HFFc6 (cell line): ENCODE measurements at places on chromosomes 13 and 19. TPM values are rescaled to one million over a fixed set of nuclear protein-coding genes. Genes with fewer than 3 reads are reported as not detected.

GRCh38 chr19:43407416-43408005 is 7.2 kb upstream of the TEX101 start:
- peaks cover 18% of the 10 kb centered on the region for H3K27me3 ChIP-seq
- no peaks in the 10 kb centered on the region for H3K36me3 ChIP-seq
- H3K27ac ChIP-seq: no peak overlapping the region
- H3K4me1 ChIP-seq: no peaks in the 10 kb centered on the region

GRCh38 chr19:52725528-52725961 is 9.3 kb downstream of the ZNF611 start:
- H3K27ac ChIP-seq: no peak overlapping the region
- H3K4me1 ChIP-seq: peaks cover 23% of the 10 kb centered on the region
- DNase-seq: no peak

GRCh38 chr13:91184244-91184926 is 163.1 kb upstream of the MIR17HG start:
- peaks cover 1% of the 10 kb centered on the region; the same call in 1 of the 2 replicates for H3K27me3 ChIP-seq
- no peak overlapping the region for H3K4me3 ChIP-seq
- no peaks in the 10 kb centered on the region for H3K4me1 ChIP-seq
- H3K36me3 ChIP-seq: no peaks in the 10 kb centered on the region

DNA sequence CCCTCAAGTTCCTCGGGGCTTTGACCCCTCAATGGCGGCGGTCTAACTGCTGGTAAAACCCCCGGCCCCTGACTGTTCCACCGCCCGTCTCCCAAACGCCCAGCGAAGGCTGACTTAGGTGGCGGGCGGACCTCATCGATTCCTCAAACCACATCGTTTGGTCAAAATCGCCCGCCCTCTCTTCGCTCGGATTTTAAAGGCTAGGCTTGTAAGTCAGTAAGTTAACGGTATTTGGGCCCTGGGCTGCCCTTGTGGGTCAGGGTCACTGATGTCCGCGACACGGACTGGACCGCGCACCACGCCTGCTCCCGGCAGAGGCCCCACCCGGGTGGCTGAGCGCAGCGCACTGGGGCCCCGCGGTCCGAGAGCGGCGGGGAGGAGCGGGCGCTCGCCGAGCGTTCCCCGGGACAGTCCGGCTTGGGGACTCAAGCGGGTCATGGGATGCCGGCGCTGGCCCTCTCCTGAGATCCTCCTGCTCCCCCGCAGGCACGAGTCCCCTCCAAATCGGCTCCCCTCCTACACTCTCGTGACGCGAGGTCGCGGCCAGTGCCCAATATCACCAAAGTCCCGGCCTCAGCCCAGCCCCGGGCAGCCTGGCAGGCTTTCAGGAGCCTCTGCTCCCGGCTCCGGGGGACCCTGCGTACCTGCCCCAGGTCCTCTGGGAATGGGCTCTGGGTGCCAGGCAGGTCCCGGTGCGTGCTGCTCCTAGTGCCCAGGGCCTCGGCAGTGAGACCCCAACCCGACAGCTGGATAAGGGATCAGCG is 1.0 kb downstream of the FLT1 start:
- H3K4me3 ChIP-seq: peak overlapping the region; percentile 93
- H3K27ac ChIP-seq: peak overlapping the region; percentile 56
- H3K36me3 ChIP-seq: peaks cover 9% of the 10 kb centered on the region
- peaks cover 2% of the 10 kb centered on the region; the same call in 1 of the 2 replicates for H3K27me3 ChIP-seq
- H3K4me1 ChIP-seq: peaks cover 61% of the 10 kb centered on the region

The SPTBN4 gene
- 0.15 to 1.1 TPM (median 0.40 TPM) in 3 replicates for total RNA-seq

The SLC17A7 gene
- total RNA-seq: 0.10 TPM in 1 of 3 replicates, not detected in the others
